ENCODE measurements at places on chromosomes 11 and 22. TPM values are rescaled to one million over a fixed set of nuclear protein-coding genes. Genes with fewer than 3 reads are reported as not detected.

GRCh38 chr11:45344028-45344427 lies 57.9 kb upstream of the SYT13 start:
- no peak for DNase-seq

OR5D13 gene
- total RNA-seq = not detected

DNA sequence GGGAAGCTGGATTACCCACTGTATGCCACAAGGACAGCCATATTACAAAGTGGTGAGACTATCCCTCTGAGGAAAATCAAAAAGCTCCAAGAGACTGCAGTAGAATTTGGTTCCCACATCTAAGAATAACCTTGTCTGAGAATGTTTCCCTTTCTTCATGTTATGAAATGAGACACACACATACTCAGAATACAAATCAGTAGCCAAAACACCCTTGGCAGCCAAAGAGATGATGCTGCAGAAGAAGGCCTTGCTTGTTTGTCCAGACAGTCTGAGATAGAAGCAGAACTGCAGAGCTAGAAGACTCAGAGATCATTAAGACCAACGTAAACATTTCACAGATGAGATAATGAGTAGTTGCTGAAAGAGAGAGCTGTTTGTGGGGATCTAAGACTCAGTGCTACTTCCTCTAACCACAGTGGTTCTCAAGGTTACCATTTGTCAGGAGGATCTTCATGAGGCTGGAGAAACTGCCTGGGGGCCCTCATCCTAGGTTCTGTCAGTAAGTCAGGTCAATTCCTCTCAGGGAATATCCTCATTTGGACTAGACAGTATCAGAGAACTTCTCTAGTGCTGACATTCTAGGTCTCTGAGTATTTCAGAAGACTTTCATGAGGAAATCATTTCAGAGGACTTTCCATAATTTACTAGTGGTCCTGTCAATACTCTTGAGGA lies 38.9 kb downstream of the RELT start:
- no peak for DNase-seq

GRCh38 chr11:45022294-45023064 lies 71.8 kb upstream of the TP53I11 start:
- DNase-seq = no peak

DNA sequence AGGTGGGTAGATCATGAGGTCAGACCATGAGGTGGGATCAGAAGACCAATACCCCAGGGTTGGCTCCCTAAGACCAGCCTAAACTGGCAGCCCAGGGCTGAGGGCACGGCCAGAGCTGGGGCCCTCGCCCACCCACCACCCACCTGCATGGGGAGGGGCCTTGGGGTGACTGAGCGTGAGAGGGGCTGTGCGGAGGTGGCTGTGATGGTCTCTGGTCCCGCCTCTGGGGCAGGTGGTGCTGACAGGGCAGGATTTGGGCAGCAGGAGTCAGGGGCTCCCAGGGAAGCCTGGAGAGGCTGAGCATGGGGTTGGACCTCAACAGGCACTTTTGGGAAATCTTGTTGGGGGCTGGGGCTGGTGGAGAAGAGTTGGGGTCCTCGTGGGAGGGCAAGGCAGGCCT lies 39.8 kb upstream of the MUC5AC start:
- DNase-seq = no peak

DNA sequence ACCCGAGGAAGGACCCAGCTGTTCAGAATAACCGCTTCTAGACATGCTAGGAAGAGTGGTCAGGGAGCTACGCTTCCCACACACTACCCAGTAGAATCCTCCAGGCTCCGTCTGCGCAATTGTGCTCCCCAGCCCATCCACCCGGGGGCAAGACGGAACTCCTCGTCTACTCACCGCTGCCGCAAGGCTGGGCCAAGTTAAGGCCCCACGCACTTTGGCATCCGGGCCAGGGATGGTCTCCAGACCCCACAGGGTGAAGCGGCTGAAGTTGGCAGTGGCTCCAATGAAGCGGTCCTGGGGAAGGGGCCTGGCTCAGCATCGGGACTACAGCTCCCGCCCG lies 757 bp downstream of the RNASEH2C start:
- no peak for DNase-seq

MISFA gene
- 2.8 TPM for total RNA-seq

Measured in mucosa of gallbladder (tissue), 1 donor.